NCI-H1048 (cell line): ENCODE measurements at places on chromosomes 16 and 17.

- DNase-seq: no peak
Observed at GRCh38 chr16:89847940-89848297, 19.6 kb downstream of the SPIRE2 start.

DNA sequence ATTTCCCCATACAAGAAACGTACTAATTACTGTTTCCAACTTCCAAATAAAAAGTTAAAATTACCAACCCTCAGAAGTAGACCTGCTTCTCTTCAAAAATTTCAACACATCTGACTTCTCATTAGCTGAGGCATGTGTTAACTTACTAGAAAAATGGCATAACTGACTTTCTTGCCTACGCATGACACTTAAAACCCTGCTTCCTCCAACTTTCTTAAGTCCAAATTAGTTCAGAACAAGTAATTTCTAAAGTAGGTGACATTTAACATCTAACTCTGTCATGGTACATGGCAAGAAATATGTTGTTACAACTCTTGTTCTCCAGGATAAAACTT, 6.7 kb downstream of the USP7 start:
- DNase-seq: no peak

- no peak for DNase-seq
Observed at GRCh38 chr16:27828671-27829070, 234.8 kb downstream of the GSG1L start.

DNA sequence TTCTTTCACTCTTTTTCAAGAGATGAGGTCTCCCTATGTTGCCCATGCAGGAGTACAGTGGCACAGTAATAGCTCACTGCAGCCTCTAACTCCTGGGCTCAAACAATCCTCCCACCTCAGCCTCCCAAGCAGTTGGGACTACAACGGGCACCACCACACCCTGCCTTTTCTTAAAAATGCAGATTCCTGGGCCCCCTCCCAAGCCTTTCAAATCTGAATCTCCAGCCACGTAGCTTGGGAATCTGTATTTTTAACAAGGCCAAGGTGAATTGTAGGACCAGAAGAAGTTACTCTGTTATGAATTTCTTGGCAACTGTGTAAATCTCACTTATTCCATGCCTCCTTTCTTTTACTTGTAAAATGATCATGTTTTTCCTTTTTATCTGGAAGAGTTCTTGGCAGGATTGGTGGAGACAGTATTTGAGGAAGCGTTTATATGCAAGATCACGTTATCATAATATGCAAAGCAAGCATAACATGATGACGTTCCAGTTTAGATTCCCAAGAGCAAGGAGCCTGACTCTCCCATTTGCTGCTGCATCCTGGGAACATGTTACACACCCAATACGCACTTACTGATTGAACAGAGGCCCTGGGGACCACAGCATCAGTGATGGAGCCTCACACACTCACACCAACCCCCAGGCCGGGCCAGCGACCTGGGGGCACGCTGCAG, 44.5 kb downstream of the LITAF start:
- DNase-seq: no peak

DNA sequence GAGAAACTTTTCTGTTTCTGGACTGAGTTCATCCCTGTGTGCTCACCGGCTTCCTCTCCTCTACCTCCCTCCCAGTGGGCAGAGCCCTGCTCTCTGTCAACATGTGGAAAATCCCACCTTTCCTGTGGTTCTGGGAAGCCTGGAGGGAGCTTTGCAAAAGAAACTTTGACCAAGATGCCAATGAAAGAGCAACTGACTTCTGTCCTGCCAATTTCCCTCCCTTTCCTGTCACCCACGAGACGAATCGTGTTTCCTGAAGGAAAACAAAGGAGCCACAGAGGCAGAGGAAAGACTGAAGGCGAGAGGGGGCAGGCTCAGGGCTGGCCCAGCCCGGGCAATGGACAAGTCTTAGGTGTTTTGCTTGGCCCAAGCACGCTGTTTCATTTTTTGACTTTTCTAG, 82.8 kb downstream of the PLCG2 start:
- DNase-seq: no peak

GRCh38 chr16:11318817-11319216, 26.4 kb upstream of the RMI2 start:
- no peak for DNase-seq

GRCh38 chr17:76578376-76578775, 7.3 kb downstream of the ST6GALNAC2 start:
- DNase-seq: no peak

- DNase-seq: no peak
Observed at GRCh38 chr16:50273888-50274325, 7.6 kb downstream of the ADCY7 start.

DNA sequence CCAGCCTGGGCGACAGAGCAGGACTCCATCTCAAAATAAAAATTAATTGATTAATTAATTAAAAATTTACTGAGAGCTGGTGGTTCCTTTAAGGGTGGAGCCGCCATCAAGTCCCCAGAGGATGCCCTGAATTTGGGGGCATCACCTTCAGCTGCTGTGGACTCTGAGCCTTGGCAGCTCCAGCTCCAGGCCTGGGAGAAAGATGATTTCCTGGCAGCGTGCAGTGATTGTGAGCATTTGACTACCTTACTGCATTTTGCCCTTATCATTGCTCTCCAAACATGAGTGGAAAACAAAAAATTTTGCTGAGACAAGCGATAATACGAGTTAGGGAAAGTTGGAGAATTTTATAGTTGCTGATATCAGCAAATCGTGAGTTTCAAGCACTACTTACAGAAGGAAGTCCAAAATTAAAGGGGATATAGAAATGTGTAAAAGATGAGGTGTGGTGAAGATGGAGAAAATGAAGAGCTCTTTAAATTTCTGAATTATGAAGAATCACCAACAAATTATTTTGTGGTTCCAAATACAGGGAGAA, 2.6 kb upstream of the ITGAD start:
- DNase-seq: no peak

DNA sequence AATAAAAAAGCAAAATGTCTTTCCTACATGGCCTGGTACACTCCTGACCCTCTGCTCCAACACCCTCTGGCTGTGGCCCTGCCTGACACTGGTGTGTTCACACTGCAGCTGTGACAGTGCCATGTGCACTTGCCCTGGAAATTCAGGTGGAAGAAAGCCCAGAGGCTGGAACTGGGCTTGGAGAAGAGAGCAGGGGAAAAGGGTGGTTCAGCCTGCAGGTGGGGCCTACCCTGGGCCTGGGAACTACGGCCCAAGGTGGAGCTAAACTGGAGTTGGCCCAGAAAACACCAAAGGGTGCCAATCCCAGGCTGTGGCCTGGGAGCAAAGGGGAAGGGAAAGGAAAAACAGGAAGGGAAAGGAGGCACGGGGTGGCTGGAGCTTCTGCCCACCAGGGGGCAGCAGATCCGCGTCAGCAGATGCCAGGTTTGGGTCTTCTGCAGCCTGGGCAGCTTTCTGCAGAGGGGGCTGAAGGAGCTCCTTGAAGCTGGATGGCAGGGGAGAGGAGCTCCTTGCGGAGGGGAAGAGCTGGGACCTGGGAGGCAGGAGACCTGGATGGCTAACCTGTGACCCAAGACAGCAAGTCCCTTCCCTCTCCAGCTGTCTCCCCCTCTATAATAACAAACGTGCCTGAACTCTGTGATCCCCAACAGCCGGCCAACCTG, 15.4 kb upstream of the CTCF start:
- DNase-seq: no peak
